SW480 (cell line): ENCODE measurements at places on chromosomes 3 and 15.

- DNase-seq, result no peak
These were observed 800.7 kb upstream of the GRM7 start for GRCh38 chr3:6060251-6060650.

GRCh38 chr3:25130724-25131520, 297.1 kb upstream of the RARB start:
- no peak for DNase-seq

GRCh38 chr3:94036909-94037507, 8.6 kb upstream of the STX19 start:
- DNase-seq, result peak; percentile 7

- no peak for DNase-seq
These were observed 153.5 kb upstream of the GOLIM4 start for GRCh38 chr3:168249205-168249549.

- DNase-seq, result peak; percentile 80
These were observed 840.0 kb downstream of the EPHA3 start for GRCh38 chr3:89947337-89947954.

DNA sequence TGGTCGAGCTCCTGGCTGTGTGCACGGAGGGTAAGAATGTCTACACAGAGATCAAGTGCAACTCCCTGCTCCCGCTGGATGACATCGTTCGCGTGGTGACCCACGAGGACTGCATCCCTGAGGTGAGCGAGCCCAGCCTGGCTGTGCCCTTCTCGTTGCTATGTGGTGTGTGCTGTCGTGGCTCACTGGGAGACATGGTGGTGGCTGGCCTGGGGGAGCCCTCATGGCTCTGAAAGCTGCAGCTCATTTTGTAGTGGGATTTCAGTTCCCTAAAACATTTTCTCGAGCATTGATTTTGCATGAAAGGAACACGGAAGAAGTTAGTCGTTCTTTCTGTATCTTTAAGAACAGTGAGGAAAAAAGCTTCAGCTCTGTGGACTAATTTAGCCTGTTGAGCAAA, 200.5 kb downstream of the ITPR1 start:
- DNase-seq, result no peak

DNA sequence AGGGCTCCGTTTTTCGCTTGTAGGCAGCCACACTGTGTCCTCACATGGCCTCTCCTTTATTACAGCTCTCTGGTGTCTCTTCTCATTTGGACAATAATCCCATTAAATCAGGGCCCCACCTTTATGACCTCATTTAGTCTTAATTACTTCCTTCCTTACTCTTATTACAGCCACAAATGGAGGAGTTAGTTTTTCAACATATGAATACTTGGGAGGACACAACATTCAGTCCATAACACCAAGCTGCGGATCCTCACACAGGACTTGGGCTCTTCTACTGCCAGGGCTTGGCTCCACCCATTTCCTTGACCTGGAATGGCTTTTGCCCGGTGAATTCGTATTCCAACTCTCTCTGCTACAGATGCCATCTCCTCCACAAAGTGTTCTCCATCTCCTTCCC, 74.3 kb upstream of the SLC7A14 start:
- peak; percentile 9 for DNase-seq

GRCh38 chr3:10798600-10799367, 17.2 kb upstream of the SLC6A11 start:
- no peak for DNase-seq

DNA sequence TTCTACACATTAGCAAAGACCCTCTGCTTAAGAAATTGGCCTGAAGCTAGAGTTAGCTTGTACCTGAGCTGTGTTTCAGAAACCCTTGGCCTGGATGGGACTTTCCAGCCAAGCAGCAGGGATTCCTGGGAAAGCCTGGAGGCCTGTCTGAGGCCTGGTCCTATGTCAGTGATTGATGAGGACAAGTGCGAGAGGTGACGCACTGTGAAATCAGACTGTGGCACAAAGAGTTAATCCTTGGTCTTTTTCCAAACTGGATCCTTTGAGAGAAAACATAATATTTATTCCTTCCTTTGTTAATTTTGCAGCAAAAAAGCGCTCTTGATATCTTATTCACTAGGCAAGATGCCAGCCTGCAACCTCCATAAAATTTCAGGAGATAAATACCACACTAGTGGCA, 225.0 kb upstream of the ATP11B start:
- no peak for DNase-seq

GRCh38 chr3:178823150-178823549, 248.5 kb downstream of the ZMAT3 start:
- no peak for DNase-seq

DNA sequence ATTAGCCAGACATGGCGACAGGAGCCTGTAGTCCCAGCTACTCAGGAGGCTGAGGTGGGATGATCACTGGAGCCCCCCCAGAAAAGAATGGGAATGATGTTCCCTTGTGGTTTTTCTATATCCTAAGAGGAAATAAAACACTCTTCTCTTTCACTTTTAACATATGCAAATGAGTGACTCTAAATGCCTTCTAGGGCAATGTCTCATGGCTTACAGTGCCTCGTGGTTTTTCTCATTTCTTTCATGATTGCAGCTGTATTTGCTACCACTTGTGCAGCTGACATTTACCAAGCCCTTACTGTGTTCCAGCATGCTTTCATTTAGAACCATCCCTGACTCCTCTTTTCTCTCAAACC, 26.4 kb downstream of the STOML1 start:
- peak; percentile 63 for DNase-seq

DNA sequence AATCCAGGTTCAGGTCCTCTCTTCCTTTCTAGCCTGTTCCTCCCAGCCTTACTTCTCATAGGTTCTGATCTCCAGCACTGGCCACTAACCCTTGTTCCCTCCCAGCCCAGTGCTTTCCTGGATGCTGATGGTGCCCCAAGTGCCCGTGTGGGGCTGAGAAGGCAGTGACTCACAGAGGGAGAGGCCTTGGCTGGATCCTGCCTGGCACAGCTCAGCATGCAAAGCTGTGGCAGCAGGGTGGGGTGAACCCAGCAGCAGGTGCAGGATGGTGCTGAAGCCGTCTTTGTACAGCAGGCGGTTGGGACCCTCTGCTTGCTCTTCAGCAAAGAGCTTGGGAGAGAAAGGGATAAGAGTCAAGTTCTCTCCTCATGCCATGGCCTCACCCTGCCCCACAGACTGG, 7.6 kb downstream of the LPCAT4 start:
- no peak for DNase-seq

GRCh38 chr15:45573961-45574629, 13.1 kb upstream of the BLOC1S6 start:
- no peak for DNase-seq

DNA sequence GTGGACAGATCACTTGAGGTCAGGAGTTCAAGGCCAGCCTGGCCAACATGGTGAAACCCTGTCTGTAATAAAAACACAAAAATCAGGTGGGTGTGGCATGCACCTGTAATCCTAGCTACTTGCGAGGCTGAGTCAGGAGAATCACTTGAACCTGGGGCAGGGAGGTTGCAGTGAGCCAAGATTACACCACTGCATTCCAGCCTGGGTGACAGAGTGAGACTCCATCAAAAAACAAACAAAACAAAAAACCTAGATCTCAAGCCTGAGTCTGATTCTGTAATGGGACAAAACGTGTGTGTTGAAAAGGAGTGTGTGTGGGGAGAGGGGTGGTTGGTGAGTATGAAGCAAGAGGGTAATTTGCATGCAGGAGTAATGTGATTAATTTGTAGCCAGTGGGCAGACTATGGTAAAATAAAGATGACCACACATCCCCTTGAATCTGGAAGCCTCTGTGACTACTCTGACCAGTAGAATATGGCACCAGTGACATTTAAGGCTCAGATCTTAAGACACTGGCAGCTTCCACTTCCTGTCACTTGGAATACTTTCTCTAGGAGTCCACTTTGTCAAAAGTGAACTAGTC, 18.4 kb upstream of the OPA1 start:
- DNase-seq, result no peak

DNA sequence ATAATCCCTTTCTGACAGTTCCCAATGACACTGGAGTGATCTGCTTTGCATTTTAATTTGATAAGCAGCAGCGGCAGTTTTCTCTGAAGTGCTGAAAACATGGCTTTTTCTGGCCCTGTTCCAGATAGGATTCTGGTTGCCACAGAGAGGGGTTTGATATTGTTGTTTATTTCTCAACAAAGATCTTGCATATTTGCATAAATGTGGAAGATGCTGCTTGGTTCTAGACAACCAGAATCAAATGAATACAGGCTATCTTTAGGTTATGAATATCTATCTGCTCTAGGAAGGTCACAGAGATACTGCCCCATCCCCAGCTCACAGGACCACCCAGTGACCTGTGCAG, 137.1 kb downstream of the ZNF609 start:
- DNase-seq, result no peak

GRCh38 chr15:98860281-98861041, 147.1 kb downstream of the PGPEP1L start:
- no peak for DNase-seq

GRCh38 chr15:31409171-31409570, 82.5 kb downstream of the KLF13 start:
- DNase-seq, result no peak

- DNase-seq, result peak; percentile 26
These were observed 76.9 kb downstream of the UBP1 start for GRCh38 chr3:33363113-33363800.

DNA sequence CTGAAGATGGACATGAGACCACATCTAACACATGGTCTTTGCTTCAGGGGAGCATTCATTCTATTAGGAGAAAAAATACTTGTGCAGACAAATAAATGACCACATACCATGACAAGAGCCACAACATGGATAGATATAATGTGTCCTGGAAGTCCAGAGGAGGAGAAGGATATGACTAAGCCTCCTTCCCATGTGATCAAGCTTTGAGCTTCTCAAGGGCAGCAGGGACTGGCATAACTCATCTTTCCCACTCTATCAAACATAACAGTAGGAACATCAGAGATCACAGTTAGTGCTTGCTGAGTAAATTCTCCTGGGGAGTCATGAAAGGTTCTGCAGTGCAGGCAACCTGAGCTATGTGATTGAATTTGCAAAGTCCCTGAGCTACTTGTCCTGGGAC, 86.0 kb upstream of the LPP start:
- DNase-seq, result peak; percentile 18

DNA sequence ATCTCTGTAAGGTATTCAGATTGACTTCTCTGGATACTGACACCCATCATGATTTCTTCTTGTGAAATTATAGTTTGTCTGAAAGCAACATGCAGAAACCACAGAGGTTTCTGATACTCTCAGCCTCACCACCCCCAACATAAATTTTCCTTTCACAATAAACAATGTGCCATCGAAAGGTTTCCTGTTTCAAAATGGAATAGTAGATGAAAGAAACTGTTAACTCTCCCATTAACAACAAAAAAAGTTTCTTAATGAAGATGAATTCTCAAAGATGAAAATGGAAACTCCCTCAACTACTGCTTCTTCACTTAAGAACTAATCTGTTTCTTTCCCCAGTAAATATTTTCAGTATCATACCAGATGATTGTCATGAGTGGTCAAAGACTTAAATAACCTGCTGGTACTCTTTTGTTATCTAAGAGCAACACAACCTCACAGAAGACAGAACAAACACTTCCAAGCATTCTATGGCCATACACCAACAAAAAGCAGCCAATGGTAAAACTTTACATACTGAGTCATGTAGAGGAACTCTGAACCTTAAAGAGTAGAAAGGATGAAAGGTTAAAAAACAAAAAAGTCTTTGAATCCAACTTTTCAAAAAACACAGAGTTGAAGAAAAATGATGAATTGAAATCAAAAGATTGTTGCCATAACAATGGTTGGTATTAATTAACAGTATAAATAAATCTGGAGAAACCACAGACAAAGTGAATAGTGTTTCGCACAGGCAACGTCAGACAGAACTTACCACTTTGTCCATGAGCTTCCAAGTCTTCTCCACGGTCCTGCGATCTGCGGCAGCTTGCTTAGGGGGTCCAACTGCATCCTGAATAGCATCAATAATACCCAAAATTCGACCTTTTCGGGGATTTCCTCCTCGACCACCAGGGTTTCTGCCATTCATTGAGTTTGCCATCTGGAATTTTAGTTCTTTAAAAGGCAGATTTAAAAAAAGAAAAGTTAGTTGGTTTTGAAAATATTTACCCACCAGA, 1.9 kb downstream of the CBLB start:
- DNase-seq, result no peak

DNA sequence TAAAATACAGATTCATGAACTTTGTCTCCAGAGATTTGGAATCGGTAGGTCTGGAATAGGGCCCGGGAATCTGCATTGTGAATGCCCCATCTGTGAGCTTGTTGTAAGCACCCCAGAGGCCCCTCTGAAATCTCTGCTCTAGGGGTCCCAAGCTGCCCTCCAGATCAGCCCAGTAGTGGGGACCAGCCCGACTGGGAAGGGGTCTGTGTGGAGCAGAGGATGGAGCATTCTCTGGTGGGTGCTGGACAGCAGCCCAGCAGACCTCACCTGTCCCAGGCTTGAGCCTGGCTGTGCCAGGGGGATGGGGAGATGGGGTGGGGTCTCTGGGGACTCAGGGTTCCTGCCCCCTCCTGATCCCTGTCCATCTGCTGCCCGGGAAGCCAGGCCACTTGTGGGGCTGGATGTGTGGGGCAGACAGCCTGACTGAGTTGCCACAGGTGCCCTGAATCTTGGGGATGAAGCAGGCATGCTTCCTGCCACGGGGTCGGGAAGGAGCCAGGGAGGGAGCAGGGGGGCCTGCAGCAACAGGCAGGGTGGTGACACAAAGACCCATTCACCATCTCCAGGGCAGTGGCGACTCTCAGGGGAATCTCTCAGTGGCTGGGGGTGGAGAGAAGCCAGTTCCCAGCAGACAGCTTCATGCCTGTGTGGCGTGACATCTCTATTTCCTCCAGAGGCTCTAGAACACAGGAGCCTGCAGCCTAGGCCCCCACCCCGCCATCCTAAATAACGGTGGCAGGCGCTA, 99.3 kb downstream of the WNT7A start:
- no peak for DNase-seq

GRCh38 chr15:91992945-91993344, 139.4 kb downstream of the SLCO3A1 start:
- no peak for DNase-seq

DNA sequence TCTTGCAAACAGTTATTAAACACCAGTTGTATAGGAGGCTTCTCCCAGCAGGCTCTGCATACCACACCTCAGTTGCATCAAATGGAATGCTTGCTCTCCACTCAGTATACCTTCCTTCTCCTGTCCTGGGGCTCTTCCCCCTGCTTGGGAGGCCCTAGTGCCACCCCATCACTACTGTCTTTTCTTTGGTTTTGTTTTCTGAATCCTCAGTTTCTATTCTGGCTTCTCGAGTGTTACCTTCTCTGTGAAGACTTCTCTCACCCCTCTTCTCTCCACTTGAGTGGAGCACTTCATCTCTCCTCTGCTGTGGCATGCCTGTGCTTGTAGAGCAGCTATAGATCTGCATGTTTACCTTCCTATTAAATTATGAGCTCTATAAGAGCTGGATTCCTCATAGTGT, 75.7 kb upstream of the TPRG1 start:
- no peak for DNase-seq

DNA sequence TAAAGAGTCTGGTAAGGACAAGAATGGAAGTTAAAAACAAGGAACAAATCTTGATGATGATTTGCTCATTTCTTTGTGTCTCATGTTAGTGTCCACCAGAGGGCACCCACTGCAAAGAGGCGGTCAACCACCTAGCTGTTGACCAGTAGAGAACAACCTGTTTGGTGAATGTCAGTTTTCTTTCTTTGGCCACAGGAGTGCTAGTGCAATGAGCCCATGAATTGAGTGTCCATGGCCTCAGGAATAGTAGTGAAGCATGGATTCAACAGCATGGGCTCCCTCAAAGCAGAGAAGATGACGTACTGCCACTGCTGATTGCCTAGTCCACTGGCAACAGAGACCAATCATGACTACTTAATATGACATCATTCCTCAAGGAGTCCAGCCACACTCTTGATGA, 10.7 kb upstream of the CNTN6 start:
- DNase-seq, result peak; percentile 41
